Activated naive CD4-positive, alpha-beta T cell treated with anti-CD3 and anti-CD28 coated beads, Interleukin-2, amount 50 U/mL, for 16 hours (primary cell): ENCODE measurements at places on chromosomes 1 and 21.

DNA sequence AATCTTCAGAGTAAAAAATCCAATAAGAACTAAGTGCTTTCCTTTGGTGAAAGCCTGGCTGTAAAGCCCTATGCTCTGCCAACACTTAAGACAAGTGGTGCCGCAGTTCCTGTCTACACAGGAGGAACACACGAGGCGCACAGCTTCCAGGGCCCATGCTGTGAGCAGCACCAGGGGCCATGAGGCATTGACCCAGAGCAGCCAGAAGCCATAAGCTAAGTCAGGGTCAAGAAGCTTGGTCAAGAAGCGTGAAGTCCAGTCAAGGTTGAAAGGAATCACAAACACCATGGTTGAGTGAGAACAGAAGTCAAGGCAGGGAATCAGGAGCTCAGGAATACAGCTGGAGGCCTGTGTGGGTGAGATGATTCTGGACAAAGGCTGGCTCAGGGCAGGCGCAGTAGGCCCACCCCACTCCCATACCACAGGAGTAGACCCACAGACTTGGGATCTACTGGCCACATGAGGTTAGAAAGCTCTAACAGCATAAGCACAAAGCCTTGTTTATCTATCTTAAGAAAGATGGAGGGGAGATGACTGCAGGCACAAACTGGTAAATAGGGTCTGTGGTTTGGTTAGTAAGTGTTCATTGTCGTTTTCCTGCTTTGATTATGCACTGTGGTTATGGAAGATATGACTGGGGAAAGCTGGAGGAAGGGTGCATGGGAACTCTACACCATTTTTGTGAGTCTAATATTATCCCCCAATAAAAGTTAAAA lies 42.9 kb upstream of the RCAN3 start:
- no peak for DNase-seq

- DNase-seq: no peak
Measured at GRCh38 chr1:155125946-155126555, 1.6 kb upstream of the EFNA1 start.

DNA sequence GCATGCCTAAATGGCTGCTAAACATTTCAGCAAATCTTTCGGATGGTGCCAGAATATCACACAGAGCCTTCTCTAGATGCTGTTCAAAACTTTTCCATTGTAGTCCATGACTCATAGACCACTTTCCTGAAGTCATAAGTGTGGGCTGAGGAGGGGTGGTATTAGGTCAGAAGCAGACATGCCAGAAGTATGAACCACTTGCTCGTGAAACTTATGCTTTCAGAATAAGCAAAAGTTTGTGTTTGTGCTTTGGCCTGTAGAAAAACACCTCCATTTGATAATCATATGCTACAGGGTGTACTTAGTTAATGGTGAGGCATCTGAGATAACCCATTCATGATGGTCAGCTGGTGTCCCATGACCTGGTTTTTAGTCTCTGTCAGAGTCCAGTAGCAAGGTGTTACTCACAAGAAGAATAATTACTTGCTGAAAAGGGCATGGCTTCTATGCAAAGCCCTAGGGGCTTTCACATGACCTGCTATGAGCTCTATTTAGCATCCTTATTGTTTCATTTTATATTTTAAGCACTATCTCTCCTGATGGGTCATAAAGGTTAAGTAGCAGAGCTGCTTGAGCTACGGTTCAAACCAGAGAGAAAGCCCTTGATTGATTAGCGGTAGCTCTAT lies 183.1 kb upstream of the IVNS1ABP start:
- DNase-seq: no peak

DNA sequence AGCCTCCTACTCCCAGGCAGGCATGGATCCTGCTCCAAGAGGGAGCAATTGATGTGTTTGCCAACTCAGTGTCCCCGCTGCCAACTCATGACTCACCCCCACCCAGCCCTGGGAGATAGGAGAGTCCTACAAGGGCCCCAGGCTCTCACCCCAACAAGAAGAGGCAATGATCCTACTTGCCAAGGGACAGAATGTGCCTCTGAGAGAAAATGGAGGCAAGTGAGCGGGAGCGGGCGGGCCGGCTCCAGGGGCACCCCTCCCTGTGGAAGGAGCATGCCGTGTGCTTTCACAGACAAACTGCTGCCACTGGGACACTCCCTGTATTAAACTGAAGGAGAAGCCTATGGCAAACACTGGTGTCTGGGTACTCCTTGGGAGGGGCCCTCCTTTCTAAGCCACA lies 16.7 kb downstream of the PKP1 start:
- DNase-seq: no peak

DNA sequence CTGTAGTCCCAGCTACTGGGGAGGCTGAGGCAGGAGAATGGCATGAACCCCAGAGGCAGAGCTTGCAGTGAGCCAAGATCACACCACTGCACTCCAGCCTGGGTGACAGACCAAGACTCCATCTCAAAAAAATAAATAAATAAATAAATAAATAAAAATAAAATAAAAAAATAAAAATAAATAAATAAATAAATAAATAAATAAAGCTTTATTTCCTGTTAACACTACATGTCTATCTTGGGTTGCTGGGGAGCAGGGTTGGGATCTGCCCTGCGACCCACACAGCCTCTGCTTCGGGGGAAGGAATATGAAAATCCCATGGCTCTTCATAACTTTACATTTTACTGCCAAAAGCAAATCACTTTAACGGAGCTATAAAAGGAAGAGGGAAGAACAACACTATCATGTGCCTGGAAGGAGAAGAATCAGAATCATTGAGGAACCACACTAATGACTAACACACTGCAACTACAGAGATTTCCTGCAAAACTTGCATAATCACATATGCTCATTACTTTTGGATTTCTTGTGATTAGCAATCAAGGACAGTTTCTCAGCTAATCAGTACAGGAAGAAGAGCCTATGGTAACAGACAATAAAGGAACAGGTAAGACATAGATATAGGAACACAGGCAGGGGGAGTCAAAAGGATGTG lies 72.8 kb upstream of the CD55 start:
- DNase-seq: no peak

- DNase-seq: no peak
Measured at GRCh38 chr1:33819290-33819912, 44.5 kb upstream of the HMGB4 start.

DNA sequence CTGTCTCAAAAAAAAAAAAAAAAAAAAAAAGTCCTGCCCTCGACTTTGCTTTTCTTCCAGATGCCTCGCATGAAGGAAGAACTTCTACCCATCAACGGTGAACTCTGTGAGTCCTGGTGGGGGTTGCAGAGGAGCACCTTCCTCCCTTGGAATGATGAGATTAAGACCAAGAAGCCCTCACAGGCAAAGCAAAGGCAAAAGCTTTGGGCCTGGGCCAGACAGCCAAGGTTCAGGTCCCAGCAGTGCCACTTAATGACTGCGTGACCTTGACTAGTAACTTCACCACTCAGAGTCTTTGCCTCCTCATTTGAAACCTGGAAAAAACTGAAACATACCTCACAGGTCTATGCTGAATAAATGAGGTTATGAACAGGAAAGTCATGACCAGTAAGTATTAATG lies 55.5 kb downstream of the ZSCAN20 start:
- no peak for DNase-seq
